ENCODE measurements at places on chromosomes 1 and 21. TPM values are rescaled to one million over a fixed set of nuclear protein-coding genes. Genes with fewer than 3 reads are reported as not detected.

GRCh38 chr1:150383631-150384324, 19.8 kb downstream of the RPRD2 start:
- no peak for DNase-seq

GRCh38 chr1:219041818-219042217, 131.9 kb upstream of the LYPLAL1 start:
- no peak for DNase-seq

- DNase-seq = peak; percentile 73
Observed at GRCh38 chr1:212457740-212458338, 25.1 kb downstream of the NENF start.

The TFF3 gene
- not detected for total RNA-seq

The IBA57 gene
- total RNA-seq = 5.2 TPM

The VASH2 gene
- total RNA-seq = 0.48 TPM

The TEKT2 gene
- total RNA-seq = not detected
